Suppressor macrophage treated with lipopolysaccharide for 1 hour (primary cell): ENCODE measurements at places on chromosomes 6 and 20.

- DNase-seq = no peak
Measured at GRCh38 chr6:88004707-88005106, 42.9 kb upstream of the SPACA1 start.

DNA sequence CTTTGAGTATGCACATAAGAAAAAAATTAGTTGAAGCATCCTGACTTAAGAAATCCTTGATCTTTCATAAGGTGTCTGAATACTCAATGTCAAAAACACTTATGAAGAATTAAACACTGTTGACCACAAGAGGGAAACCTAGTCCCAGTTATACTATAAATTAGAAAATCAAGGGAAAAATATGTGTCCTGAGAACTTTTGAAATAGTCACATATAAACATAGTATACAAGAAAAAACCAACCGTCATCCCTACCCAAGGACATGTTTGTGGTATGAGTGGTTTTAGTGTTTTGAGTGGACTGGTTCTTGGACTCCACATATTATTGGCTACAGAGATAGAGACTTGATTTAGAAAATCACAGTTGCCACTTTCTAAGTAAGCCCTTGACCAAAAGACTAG, 7.6 kb upstream of the HLA-DRA start:
- peak; percentile 84 for DNase-seq

DNA sequence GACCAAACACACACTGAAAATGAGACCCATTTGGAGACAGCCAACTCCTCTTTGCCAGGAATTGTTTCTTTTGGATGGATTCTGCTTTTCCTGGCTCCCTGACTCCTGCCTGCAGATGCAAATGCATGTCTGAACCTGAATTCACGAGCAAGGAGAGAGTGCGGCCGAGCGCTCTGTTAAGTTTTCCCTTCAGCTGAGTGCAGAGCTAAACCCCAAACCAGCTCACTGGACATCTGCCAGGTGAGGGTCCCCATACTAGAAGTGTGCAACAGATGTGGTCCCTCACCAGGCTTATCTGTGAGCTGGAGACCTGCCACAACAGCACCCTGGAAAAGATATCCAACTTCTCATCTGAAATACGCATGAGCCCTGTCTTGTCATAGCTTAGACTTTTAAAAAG, 59.0 kb downstream of the CD164 start:
- no peak for DNase-seq

- DNase-seq = peak; percentile 29
Measured at GRCh38 chr20:13432126-13432525, 206.6 kb downstream of the TASP1 start.

DNA sequence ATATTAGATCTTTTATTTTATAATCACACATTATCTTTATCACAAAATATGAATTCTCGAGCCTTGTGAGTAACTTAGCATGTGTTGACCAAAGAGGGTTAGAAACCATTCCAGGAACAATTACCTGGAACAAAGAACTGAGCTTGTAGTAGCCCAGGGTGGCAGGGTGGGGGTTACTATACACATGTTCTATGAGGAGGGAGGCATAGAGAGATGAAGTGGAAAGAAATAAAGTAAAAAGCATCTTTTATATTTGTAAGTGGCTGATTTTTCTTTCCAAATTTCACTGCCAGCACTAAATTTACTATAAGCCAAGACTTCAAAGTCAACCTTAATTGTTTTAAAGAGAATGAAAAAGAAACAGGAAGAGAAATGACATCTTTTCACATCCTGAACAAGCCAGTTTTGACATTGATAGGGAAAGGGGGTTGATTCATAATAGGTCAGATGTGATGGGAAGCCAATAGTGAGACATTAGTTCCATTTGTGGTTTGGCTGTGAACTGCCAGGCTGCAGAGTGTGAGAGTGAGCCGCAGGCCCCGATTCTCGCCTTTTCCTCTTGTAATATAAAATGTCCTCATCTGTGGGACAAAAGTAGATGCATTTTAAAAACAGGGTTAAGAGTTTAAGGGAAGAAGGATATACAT, 52.7 kb upstream of the MYB start:
- DNase-seq = no peak

DNA sequence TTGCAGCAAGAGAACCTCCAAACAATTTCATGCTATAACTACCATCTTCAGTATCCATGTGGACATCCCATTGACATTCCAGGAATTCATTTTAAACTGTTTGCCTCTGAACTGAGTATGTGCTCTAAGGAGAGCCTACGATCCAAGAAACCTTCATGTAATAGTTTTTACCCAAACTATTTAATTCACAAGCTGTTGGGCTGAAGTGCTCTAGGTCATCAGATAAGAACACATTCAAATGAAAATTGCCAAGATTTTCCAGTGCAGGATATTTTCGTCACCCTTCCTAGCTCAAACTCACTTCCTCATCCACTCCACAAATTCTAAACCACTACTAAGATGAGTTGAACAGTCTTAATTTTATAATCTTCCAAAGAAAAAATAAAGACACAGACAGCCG, 12.8 kb downstream of the RSPO3 start:
- DNase-seq = no peak

DNA sequence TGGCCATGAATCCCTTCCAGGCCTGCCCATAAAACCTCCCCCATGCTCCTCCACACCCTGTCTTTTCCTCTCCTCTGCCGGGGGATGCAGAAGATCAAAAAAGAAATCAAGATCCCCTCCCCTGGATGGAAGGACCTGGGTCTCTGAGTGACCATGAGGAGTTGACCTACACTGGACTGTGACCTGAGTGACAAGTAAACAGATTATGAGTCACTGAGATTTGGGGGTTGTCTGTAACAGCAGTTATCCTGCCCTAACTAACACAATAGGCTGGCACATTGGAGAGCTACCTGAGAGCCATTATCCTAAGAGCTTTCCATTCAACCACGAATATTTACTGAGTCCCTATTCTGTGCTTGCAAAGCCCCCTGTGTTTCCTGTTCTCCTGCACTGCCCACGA, 28.4 kb upstream of the SIRPA start:
- no peak for DNase-seq

GRCh38 chr6:159109391-159109790, 59.8 kb upstream of the FNDC1 start:
- peak; percentile 41 for DNase-seq

- no peak for DNase-seq
Measured at GRCh38 chr6:165774903-165775601, 112.0 kb upstream of the PDE10A start.

GRCh38 chr20:20778676-20779075, 66.2 kb upstream of the RALGAPA2 start:
- DNase-seq = no peak

- DNase-seq = no peak
Measured at GRCh38 chr6:27287751-27288135, 24.3 kb downstream of the POM121L2 start.

- DNase-seq = no peak
Measured at GRCh38 chr20:56748476-56749377, 119.6 kb downstream of the TFAP2C start.

DNA sequence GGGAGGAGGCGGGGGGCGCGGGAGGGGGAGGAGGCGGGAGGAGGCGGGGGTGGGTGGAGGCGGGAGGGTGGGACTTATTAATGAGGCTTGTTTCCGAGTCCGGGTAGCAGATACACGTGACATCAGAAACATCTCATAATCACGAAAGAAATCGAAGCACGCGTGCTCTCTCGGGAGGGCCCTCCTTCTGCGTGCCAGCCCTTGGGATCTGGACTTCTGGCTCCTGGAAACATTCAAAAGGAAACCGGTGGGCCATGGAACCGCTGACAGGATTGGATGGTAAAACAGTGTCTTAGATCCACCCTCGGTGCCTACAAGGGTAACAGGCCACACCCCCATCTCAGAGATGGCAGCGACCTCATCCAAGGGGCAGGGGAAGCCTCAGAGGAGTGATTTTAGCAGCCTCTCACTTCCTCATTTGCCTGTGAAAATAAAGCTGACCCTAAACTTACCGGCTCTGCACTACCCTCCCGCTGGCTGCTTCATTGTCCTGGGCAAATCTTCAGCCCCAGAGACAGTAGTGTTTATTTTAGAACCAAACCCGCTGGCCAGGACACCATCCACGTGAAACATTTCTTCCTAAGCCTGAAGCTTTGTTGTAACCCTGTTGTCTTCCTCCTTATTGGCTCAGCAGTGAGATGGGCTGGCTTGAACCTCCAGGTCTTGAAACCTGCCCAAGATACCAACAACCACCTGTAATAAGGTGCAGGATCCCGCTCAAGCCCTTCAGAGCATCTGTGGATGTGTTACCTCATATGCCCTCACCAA, 97.5 kb downstream of the PSMG4 start:
- DNase-seq = peak; percentile 91

DNA sequence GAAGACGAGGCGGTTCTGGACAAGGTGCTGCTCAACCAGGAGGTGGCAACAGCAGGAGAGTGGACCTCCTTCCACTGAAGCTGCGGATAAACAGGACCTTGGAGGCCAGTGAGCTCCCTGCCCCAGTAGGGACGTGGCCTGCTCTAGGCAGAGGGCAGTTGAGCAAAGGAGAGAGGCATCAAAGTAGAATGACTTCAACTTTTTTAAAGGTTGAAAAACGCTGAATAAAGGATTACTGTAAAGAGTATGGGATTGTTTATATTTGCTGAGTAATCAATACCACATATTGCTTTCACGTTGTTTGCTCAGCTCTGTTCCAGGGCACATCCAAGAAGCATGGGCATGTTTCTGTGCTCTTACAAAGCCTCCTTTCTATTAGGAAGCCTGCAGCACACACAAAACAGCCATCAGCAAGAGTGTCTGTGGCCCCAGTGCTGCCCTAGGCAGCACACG, 48.1 kb downstream of the ERMARD start:
- no peak for DNase-seq

- DNase-seq = no peak
Measured at GRCh38 chr6:129163551-129163950, 280.6 kb downstream of the LAMA2 start.

GRCh38 chr6:165600606-165601005, 62.4 kb downstream of the PDE10A start:
- DNase-seq = no peak

DNA sequence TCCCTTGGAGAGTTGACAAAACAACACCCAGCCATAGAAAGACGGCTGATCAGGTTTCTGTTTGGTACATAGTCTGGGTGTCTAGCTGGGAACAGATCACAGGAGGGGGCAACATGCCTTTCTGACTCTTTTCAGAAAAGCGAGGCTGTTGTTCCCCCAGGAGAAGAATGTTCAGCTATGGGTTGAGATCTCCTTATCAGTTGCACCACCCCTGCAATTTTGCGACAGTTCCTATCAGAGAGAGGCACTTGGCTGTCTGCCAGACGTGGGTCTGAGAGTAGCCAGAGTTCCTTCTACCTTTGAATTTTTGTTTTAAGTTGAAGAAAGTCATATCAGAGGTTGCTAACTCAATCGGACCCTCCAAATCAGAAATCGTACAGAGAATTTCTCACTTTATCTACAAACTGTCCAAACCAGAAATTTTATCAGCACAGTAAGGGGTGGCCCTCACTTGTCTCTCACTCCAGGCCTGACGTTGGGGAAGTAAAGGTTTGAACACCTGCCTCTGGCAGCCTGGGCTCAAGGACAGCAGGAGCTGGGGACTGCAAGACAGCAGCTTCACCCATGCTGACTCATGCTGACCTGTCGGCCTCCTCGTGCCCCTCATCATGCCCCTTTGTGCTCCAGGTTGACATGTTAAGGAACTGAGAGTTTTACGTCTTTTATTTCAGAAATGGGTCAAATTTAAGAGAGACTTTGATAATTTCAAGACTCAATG, 42.3 kb downstream of the TMC2 start:
- DNase-seq = no peak

DNA sequence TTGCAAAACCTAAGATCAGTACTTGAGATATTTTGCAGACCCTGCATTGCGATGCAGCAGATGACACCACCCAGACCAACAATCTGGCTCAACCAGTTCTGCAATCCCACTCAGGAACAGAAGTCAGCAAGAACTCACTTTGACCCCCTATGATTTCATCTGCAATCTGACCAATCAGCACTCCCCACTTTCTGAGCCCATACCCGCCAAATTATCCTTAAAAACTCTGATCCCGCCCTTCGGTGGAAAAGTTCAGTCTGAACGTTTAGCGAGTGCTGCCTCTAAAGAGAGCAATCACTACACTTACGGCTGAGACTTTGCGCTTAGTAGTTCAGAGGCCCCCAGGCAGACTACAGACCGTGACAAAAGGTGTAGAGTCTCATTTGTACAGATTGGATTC, 17.3 kb upstream of the KIAA1586 start:
- no peak for DNase-seq

GRCh38 chr6:111646942-111647341, 41.3 kb upstream of the TRAF3IP2 start:
- DNase-seq = no peak

- no peak for DNase-seq
Measured at GRCh38 chr20:54366669-54367344, 108.6 kb upstream of the DOK5 start.

DNA sequence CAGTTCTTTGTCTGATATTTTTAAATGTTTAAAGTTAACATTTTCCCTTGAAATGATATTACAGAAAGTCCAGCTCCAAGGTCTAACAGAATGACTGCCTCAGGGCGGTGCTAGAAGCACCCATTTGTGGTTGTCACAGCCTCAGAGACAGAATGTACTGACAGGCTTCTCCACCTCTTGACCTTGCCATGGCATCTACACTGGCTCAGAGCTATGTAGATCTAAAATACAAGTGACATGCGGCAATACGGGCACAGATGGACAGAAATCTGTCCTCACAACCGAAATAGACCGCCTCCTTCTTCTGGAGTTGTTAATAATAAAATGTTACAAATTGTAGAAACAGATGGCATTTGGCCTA, 167.2 kb upstream of the THEMIS start:
- no peak for DNase-seq

- DNase-seq = no peak
Measured at GRCh38 chr6:121959501-121959900, 440.0 kb upstream of the HSF2 start.

DNA sequence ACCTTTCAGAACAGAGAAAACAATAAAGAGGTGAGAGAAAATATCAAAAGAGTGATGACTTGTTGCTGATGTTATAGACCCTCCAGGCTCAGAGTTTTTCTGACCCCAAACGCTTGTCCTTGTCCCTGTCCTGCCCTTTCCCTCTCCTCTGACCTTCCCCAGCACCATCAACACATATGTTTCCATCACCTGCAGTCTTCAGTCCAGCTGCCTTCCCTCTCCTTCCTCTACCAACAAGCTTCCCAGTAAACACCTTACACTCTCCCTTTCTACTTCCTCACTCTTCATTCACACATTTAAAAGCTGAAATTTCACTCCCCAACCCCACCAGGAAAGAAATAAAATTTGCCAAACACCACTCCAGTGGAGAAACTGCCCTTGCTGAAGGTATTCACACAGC, 25.4 kb upstream of the AFDN start:
- no peak for DNase-seq

- DNase-seq = peak; percentile 84
Measured at GRCh38 chr20:37383229-37383989, 37.5 kb downstream of the SRC start.

- DNase-seq = no peak
Measured at GRCh38 chr6:144305985-144306384, 20.9 kb downstream of the UTRN start.
